ENCODE measurements at places on chromosomes 12 and 14.

DNA sequence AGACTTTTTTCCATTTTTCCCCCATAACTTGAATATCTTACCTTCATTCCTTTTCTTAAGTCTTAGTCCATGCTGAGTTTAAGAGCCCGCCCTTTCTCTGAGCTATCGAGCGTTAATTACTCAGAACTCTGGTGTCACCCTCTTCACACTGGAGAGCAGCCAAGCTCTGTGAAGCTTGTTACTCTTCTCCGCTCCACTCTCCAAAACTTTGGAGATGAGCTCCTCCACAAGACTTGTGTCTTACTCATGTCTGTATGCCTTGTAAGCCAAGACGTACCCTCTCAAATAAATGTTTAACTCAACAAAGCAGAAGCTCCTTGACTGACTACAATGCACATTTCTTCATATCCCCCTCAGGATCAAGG lies 54.7 kb downstream of the DICER1 start:
- DNase-seq, result no peak

DNA sequence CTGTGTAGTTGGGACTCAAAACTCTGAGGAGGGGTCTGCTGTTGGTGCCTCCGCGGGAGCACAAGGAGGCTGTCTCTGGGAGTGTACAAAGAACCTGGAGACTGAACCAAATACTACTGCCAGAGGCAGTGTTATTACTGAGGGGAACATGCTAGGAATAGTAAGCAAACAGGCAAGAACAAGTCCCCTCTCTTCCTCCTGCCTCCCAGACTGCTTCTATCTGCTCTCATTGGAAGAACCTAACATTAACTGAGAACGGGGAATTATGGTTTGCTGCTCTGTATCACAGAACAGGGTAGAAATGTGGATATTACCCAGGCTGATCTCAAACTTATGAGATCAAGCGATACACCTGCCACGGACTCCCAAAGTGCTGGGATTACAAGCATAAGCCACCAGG lies 4.5 kb upstream of the KMT5A start:
- DNase-seq, result no peak

GRCh38 chr14:99262977-99263448 lies 9.0 kb downstream of the BCL11B start:
- DNase-seq, result no peak

DNA sequence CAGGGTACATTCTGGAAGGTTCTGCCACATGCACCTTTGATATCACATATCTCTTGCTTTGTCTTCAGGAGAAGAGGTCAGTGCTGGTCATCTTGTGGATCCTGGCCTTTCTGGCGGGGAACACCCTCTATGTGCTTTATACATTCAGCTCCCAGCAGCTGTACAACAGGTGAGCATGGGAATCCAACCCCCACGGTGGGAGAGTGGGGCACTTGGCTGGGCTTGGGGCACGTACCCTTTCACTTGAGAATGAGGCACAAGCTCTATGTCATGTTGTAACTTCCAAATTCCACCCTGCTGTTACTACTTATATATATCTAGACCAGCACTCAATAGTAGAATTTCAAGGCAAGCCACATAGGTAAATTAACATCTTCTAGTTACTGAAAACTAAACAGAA lies 28.6 kb downstream of the RNFT2 start:
- no peak for DNase-seq

DNA sequence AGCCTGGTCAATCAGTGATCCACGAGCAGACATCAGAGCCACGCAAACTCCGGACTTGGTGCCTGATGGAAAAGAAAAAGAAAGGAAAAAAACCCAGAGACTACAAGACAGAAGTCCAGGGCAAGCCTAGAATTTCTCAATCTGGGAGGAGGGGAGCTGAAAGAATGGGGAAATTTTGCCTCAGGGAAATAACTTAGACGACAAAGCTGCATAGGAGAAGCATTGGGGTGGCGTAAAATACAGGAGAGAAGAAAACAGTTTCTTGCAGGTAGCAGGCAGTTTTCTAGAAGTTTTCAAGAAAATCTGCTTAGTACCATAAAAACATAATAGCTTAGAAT lies 2.6 kb upstream of the SLC11A2 start:
- DNase-seq, result no peak

- DNase-seq, result no peak
Observed at GRCh38 chr14:22856428-22856827, 15.1 kb upstream of the LRP10 start.

DNA sequence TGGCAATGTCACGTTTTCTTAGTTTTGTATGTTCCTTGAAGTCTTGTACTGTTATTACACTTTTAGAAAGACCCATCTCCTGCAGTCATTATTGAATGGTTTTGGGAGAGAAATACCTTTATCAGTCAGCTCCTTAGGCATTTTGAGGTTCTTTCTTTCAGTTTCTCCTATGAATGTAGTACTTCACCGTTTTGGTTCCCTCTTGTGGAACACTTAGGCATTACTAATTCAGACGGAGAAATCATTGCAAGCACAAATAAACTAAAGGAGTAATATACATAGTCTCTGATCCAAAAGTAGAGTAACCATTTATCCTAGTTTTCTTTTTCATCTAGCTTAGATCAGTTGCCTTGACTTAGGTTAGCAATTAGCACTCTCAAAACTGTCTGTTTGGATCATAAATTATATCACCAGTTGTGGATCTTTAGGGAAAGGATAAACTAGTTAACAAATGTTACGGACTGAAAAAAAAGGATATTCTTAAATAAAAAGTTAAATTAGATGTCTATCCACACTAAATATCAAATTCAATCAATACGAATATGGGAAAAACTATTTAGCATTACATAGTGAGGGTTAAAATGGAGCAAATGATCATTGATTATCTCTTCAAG lies 1538.3 kb upstream of the SEL1L start:
- DNase-seq, result no peak

- DNase-seq, result no peak
Observed at GRCh38 chr12:69405566-69405865, 46.0 kb downstream of the YEATS4 start.

GRCh38 chr12:80862531-80862930 lies 75.2 kb downstream of the LIN7A start:
- DNase-seq, result no peak

DNA sequence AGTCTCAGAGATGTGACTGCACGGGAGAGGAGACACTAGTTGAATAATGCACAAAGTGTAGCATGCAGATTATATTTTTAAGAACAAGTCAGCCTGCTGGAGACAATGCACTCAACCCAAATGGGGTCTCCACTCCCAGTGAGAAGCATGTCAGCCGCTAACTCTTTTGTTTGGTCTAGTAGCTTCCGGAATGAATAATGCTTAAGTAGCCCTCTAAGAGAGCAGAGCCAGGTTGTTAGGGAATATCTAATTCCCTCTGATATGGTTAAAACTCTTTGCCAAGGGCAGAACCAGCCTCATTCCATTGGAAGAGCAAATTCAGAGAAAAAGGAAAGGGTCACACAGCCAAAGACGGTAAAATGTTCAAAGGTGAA lies 80.4 kb downstream of the DAD1 start:
- DNase-seq, result no peak

DNA sequence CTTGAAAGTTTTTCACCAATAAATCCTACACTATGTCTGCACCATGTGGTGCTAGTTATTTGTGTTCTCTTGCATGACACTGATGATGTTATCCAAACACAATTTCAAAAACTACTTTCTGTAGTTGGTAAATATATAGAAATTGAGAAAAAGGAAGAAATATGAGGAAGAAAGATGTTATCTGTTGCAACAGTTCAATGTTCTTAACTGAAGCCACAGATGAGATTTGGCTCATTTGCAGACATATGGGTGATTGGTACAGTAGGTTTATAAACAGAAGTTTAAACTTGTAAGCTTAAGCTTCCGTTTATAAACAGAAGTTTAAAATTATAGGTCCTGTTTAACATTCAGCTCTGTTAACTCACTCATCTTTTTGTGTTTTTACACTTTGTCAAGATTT lies at the start of gene CLEC12A:
CLEC12A (plus strand) TSS at position 229 of the 400 bp plus-strand sequence. CDS start 188 bp downstream, outside the sequence.
- DNase-seq, result no peak

GRCh38 chr12:54701940-54702592 lies 53.9 kb upstream of the DCD start:
- DNase-seq, result no peak

- no peak for DNase-seq
Observed at GRCh38 chr12:87779858-87780498, 249.2 kb downstream of the C12orf50 start.

- DNase-seq, result no peak
Observed at GRCh38 chr12:19432309-19433170, 6.8 kb upstream of the AEBP2 start.

- no peak for DNase-seq
Observed at GRCh38 chr12:116508145-116509121, 50.7 kb upstream of the MAP1LC3B2 start.

DNA sequence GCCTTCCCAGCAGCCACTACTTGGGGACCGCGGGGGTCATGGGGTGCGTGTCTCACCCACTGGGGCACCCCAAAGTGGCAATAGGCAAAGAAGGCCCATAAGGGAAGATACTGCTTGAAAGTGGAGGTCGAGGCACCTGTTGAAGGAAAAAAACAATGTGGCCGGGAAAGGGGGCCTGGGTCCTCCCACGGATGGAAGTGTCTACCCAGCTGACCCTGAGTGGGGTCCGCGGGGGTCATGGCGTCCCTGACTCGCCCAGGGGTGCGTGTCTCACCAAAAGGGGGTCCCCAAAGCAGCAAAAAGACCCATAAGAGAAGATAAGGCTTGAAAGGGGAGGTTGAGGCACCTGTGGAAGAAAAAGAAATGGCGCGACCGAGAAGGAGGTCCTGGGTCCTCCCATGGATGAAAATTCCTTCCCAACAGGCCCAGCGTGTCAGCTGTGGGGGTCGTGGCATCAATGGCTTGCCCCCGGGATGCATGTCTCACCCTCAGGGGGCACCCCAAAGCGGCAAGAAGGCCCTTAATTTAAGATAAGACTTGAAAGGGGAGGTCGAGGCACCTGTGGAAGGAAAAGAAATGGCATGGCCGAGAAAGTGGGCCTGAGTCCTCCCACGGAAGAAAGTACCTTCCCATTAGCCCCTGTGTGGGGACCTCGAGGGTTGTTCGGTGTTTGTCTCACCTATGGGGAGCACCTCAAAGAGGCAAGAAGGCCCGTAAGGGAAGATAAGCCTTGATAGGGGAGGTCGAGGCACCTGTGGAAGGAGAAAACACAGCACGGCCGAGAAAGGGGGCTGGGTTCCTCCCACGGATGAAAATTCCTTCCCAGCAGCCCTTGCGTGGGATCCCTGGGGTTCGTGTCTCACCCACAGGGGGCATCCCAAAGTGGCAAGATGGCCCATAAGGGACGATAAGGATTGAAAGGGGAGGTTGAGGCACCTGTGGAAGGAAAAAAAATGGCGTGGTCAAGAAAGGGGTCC lies 266.0 kb downstream of the ALG10 start:
- no peak for DNase-seq

DNA sequence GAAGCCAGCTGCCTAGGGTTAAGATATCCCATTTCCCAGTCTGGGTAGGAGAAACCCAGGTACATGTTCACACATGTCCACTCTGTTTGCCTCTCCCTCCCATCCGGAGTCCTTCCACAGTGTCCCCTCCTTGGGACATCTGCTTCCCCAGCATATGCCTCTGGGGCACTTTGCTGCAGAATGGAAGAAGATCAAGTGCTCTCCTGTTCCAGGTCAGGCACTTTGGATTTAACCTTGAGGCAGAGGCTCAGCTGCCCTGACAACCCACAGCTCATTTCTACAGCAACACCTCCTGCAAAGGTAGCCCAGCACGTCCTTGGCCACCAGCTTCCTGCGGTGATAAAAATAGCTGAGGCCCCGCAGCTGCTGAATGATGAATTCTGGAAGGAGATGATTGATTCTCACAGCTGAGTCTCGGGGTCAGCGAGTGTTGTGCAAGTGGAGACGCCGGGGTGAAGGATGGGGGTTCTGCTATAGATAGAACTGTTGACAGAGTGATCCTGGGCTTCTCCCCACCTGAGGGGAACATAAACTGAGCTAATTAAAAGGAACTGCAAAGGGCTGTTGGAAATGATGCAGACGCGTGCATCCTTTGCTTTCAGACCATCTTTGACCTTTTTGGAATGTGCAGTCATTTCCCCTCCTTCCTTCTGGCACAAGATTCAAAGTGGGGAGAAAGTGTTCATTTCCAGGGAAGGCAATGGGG lies 145.0 kb downstream of the SLC38A6 start:
- no peak for DNase-seq

GRCh38 chr14:62455446-62455845 lies 589.8 kb downstream of the KCNH5 start:
- no peak for DNase-seq

- DNase-seq, result no peak
Observed at GRCh38 chr12:98370976-98371375, 144.4 kb upstream of the TMPO start.

- no peak for DNase-seq
Observed at GRCh38 chr12:12946686-12947355, 5.1 kb downstream of the GPRC5D start.

DNA sequence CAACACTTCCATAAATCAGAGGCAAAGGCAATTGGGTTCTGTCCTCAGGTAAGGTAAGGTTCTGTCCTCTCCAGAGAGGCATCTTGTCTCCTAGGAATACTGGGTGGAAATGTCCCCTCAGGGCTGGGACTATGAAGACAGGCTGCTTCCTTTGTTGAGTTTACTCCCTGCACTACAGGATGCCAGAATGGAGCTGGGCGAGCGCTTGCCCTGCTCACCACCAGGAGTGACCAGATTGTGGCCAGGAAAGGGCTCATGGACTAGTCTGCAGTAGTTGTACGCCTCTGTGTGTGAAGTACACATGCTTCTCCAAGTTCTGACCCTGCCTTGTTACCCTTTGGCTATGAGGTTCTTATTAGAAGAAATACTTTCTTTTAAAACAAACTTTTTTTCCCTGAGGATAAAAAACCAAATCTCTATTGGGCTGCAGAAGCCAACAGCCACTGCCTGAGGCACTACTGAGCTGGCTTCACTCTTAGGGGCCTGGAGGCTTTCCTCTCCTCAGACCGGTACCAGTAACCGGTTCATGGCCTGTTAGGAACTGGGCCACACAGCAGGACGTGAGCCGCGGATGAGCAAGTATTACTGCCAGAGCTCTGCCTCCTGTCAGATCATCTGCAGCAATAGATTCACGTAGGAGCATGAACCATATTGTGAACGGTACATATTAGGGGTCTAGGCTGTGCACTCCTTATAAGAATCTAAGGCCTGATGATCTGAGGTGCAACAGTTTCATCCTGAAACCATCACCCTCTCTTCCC lies 83.2 kb downstream of the DHRS2 start:
- no peak for DNase-seq

DNA sequence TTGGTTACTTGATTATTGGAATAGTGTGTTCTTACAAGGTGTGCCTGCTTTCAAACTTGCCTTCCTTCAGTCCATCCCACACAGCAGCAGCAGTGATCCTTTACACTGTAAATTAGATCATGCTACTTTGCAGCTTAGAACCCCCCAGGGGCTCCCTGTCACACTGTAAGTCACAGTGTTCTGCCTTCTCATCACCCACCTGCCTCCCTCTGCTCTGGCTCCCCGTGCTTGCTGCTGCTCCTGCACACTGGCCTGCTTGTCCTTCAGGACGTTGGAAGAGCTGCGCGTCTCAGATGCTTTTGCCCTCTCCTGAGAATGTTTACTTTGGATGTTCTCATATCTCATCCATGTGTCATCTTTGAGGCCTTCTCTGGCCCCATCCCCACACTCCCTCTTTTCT lies 27.3 kb downstream of the ZC3H14 start:
- no peak for DNase-seq
